A549 treated with AZD2906 at 1 μM for 4 hours (cell line): ENCODE measurements at places on chromosomes 6 and 20. TPM values are rescaled to one million over a fixed set of nuclear protein-coding genes. Genes with fewer than 3 reads are reported as not detected.

EEF1A2 gene
- 138 to 177 TPM (median 153 TPM) in 5 replicates for total RNA-seq

GGTLC1 gene
- 0.09 to 0.10 TPM (median 0.10 TPM) in 3 of 5 replicates, not detected in the others for total RNA-seq

CAGE1 gene
- 0.02 to 0.03 TPM in 2 of 5 replicates, not detected in the others for total RNA-seq

CLPSL2 gene
- 0.53 to 2.0 TPM (median 1.00 TPM) in 5 replicates for total RNA-seq

ZC2HC1B gene
- not detected in 5 replicates for total RNA-seq

FRS3 gene
- total RNA-seq: 2.2 to 3.1 TPM (median 2.8 TPM) in 5 replicates

GID8 gene
- 20.7 to 22.9 TPM (median 21.6 TPM) in 5 replicates for total RNA-seq

MOG gene
- not detected in 5 replicates for total RNA-seq
